ENCODE measurements at places on chromosomes 16 and 17.

DNA sequence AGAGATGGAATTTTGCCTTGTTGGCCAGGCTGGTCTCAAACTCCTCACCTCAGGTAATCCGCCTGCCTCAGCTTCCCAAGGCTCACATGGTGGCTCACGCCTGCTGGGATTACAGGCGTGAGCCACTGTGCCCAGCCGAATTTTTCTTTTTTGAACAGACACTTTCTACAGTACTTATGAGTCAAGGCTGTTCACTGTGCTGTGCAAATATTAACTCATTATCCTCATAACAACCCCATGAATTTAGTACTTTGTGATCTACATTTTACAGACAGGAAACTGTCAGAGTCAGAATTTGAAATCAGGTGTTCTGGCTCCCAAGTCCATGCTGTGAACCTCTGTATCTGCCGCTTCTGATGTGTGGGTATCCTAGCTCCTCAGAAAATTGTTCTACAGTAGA, 25.7 kb upstream of the RASL10B start:
- DNase-seq = no peak

DNA sequence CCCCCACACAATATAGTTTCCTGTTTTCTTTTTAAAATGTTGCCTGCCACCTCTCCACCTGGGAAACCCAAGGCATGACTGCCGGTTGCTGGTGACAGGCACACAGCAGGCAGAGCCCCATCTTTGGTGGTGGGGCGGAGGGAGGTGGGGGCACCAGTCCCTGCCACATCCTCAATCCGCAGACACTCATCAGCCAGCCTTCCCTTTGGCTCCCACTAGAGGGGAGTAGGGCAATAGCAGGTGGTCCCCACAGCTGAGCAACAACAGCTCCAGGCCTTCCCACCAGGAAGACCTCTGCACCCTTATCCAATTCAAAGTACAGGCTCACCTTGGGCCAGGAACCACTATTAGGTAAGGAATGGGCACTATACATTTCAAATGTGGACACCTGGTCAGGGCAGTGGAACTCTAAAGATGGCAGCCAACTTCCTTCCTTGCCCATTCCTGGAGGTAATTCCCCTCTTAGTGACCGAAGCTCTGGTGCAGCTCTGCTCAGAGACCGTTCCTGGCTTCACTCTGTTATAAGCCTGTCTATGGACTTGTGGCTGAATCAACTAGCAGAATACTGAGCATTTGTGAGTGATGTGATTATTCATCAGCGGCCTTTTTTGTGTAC, 13.9 kb downstream of the RECQL5 start:
- no peak for DNase-seq

- no peak for DNase-seq
Measured at GRCh38 chr16:23683487-23683886, 4.8 kb downstream of the PLK1 start.

GRCh38 chr16:21197112-21197511, 14.3 kb downstream of the ZP2 start:
- DNase-seq = no peak

GRCh38 chr16:88570691-88571092, 489 bp downstream of the ZC3H18 start:
- DNase-seq = no peak

- no peak for DNase-seq
Measured at GRCh38 chr17:30580916-30581315, 103.7 kb downstream of the GOSR1 start.

- no peak for DNase-seq
Measured at GRCh38 chr16:4846503-4846900, 586 bp downstream of the GLYR1 start.

- DNase-seq = no peak
Measured at GRCh38 chr16:724188-725040, 1.8 kb downstream of the CCDC78 start.

DNA sequence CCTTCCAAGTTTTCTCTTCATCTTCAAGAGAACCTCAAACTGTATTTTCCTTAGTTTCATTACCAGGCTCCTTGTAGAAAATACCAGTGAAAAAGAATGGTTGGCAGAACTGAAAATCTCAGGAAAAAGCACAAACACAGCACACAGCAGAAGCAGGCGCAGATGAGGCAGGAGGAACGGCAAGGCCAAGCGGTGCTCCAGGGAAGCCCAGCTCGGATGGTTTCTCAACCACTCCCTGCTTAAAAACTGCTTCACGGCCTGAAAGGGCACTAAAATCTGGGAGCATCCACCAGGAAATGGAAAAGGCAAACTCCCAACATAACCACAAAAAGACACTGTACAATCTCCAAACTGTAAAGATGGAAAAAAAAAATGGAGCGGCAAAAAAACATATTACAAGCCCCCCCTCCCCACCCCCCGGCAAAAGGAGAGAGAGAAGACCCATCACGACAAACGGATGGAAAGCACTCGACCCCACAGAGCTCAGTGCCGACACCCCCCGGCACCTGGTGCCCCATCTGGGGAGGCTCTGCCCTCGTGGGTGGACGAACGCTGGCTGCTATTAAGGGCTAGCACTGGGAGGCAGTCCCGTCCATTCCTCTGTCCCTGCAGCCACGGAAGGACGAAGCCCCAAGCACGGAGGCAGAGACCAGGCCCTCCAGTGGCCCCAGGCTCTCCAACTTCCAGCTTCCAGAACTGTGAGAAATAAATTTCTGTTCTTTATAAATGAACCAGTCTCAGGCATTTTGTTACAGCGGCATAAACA, 127.5 kb downstream of the ZNF778 start:
- no peak for DNase-seq

DNA sequence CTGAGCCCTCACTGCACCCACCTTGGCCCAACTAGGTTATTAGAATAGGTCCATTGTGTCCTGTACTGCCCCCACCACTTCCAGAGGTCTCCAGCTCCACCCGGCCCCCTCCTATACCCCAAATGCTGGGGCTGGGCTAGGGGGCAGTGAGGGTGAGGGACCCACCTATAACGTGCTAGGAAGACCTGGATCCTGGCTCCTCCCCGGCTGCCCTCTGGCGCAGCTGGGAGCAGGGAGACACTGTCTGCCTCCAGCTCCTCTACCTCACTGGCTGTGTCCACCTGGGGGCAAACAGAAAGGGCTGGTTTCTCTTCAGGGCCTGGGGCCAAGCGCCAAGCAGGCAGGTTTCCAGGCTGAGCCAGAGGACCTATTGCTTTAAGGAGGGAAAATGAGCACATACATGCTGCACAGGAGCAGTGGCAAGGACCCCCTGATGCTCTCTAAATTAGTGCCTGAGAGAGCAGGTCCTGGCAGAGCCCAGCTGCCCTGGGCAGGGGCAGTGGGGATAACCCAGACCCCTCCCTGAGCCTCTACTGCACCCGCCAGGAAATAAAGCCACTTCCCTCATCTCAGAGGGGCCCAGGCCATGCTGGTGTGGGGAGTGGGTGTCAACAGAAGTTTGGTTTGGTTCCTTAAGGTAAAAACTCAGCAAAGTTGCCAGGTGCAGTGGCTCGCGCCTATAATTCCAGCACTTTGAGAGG, 12.2 kb downstream of the TSPOAP1 start:
- DNase-seq = no peak

Measured in activated T-helper 1 cell treated with anti-CD3 and anti-CD28 coated beads, Interleukin-2, amount 50 U/mL, for 16 hours (primary cell).